Upper lobe of left lung (tissue), 6 donors: ENCODE measurements at places on chromosomes 13 and 19.

DNA sequence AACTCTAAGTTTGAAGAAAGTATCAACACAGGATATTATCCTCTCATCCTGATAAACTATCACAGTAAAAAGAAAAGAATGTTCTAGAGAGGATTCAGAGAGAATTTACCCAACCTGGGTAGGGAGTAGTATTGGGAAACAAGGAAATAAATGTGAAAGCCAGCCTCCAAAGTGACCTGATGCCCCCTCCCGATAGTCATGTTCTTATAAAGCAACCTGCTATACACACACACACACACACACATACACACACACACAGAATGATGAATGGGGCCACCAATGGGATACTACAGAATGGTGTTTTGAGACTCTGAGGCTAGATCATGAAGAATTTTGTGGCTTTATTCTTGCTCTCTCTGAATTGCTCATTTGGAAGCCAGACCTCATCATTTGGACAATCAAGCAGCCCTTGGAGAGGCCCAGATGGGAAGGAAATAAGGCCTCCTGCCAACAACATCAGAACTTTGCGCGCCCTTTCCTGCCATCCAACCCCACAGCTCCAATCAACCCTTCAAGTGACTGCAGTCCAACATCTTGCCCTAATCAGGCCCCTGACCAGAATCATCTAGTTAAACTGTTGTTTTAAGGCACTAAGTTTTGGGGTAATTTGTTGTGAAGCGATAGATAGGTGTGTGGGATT lies 807.9 kb upstream of the ARGLU1 start:
- H3K27me3 ChIP-seq, result no peaks in the 10 kb centered on the region

DNA sequence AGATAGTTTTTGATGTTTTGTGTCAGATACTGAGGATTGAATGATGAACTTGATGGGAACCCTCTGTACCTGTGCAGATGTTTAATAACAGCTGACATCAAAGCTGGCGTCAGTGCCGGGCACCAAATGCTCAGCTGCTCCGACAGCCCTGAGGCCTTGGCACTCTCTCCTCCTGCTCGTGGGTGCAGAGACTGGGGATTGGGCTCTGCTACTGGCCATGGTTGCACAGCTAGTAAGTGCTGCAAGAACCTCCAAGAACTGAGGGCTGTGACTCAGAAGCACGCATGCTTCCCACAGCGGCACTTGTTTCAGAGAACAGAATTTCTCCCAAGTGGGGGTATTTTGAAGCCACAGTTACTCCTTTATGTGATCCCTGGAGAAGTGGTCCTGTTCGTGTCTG lies 5.9 kb downstream of the LAMP1 start:
- H3K36me3 ChIP-seq, result no peaks in the 10 kb centered on the region
- no peaks in the 10 kb centered on the region for H3K27me3 ChIP-seq

DNA sequence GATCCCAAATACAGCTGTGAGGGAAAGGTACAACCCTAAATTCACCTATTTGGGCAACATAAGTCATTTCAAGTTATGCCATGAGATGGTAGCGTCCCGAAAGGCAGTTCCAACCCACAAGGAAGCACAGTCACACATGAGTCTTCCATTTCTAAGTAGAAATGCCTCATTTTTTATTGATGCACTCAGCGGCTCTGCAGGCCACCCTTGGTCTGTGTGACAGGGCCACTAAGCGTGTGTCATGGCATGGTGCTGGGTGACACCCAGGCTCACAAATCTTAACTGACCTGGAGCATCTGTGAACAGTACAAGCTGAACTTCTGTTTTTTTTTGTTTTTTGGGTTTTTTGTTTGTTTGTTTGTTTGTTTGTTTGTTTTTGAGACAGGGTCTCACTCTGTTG lies 15.1 kb downstream of the RAB20 start:
- no peak overlapping the region for H3K4me3 ChIP-seq
- no peaks in the 10 kb centered on the region for H3K36me3 ChIP-seq
- no peak for DNase-seq

DNA sequence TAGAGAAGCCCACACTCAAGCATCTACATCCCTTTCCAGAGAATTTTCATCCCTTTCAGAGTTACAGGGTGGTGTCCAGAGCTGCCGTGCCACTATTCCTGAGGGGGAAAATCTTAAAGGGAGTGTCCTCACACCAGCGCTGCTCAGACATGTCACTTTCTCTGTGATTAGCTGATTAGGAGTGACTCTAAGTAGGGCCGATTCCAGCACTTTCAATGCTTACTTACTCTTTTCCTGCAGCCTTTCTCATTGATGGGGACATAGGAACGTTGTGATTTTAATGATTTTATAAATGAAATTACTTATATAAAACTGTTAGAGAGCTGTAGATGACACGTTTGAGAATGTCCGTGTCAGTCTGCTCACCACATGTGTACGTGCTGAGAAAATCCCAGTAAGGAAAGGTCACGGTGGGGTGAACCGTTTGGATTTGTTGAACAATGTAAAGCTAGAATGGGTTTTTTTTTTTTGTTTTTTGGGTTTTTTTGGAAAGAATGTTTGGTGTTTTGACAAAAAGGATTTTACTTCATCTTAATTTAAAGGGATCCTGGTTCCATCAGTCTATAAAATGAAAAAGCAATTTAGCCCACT lies 56.6 kb upstream of the SPATA13 start:
- no peak for DNase-seq
- no peaks in the 10 kb centered on the region for H3K27me3 ChIP-seq
- no peaks in the 10 kb centered on the region for H3K4me1 ChIP-seq

DNA sequence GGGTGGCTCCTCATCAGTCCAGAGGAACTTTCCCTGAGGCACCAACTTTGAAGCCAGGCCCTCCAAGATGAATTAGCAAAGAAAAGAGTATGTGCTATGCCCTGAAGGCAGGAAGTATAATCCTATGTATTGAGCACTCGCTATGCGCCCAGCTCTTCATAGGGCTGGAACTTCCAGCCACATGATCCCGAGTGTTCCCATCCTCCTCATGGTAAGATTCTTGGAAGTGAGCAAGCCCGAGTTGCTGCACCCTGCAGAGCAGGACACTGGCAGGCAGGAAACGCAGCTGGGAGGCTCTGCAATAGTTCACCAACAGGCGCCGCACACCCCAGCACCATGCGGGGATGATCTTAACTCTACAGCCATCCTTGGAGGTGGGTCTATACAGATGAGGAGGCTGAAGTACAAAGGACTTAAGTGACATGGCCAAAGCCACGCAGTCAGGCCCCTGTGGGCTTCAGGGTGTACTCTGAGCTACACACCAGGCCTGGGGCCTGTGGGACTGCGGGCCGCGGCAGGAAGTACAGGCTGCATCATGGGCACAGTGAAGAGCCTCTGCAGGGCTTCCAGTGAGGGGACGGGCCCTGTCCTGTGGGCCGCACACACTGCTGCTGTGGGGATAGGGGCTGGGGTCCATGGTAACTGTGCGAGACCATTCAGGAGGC lies 25.1 kb downstream of the C19orf47 start:
- no peak overlapping the region for H3K27ac ChIP-seq
- H3K36me3 ChIP-seq, result peaks cover 93% of the 10 kb centered on the region
- H3K4me3 ChIP-seq, result no peak overlapping the region
- DNase-seq, result no peak
- H3K27me3 ChIP-seq, result no peaks in the 10 kb centered on the region
- H3K4me1 ChIP-seq, result no peaks in the 10 kb centered on the region

GRCh38 chr13:24064371-24064770 lies 96.1 kb upstream of the SPATA13 start:
- no peak overlapping the region for H3K4me3 ChIP-seq
- no peak for DNase-seq
- H3K4me1 ChIP-seq, result no peaks in the 10 kb centered on the region
- no peak overlapping the region for H3K27ac ChIP-seq
- no peaks in the 10 kb centered on the region for H3K27me3 ChIP-seq

GRCh38 chr19:45667620-45668341 lies at the start of gene GIPR:
GIPR (plus strand) TSS chr19:45668221; CDS start chr19:45669521, 1,300 bp downstream.
- H3K27ac ChIP-seq, result peak within 1 kb of the TSS; percentile 35
- peaks cover 37% of the 10 kb centered on the region for H3K4me1 ChIP-seq
- peaks cover 31% of the 10 kb centered on the region for H3K27me3 ChIP-seq
- peak within 1 kb of the TSS; percentile 42 for H3K4me3 ChIP-seq

DNA sequence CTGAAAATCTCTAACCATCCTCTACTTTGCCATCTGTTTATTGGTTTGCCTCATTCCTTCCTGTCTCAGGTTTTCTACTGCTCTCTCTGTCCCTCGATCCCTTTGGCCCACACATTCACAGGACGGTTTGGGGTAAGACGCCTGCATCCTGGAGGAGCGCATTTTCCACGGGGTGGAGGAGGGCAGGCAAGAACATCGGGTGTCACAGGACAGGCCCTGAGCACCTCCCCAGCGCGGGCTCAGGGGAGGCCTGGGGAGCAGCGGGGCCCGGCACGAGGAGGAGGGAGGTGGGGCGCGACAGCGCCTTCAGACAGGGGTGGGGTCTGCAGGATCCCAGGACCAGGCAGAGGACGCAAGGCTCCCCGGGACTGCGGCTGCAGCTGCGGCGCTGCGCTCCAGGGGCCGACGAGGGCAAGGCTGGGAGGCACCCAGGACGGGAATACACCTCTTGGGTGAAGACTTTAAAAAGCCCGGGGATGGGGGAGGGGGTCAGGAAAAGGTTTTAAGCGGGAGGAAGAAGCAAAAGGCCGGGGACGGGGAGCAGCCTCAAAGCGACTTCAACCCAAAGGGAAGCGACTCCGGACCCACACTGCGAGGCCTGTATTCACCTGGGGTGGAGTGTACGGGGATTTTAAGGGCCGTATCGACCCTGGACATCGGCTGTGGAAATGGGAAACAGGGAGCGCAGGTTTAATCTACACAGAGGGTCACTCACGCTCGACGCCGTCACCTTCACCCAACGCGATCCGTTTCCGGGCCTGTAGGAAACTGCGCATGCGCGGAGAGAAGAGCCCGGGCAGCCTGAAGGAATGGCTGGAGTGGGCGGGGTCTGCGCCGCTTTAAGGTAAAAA lies at the start of gene ZNF415:
TSS of gene ZNF415 (minus strand) at position 770 of the 851 bp plus-strand sequence. CDS start 10,234 bp downstream, outside the sequence.
- no peaks in the 10 kb centered on the region for H3K27me3 ChIP-seq
- H3K4me1 ChIP-seq, result peaks cover 4% of the 10 kb centered on the region
- peak within 1 kb of the TSS; percentile 55 for H3K4me3 ChIP-seq
- peak; percentile 74 for DNase-seq

- no peaks in the 10 kb centered on the region for H3K36me3 ChIP-seq
- no peaks in the 10 kb centered on the region for H3K4me1 ChIP-seq
- H3K27ac ChIP-seq, result no peak overlapping the region
Measured at GRCh38 chr13:92900446-92900845, 326.2 kb upstream of the GPC6 start.
